ENCODE measurements at places on chromosomes 5 and 9. TPM values are rescaled to one million over a fixed set of nuclear protein-coding genes. Genes with fewer than 3 reads are reported as not detected.
A peak's percentile ranks its signal among the peaks of the same experiment; 100 is the strongest.

The CAMK4 gene
- total RNA-seq: 167 TPM

DNA sequence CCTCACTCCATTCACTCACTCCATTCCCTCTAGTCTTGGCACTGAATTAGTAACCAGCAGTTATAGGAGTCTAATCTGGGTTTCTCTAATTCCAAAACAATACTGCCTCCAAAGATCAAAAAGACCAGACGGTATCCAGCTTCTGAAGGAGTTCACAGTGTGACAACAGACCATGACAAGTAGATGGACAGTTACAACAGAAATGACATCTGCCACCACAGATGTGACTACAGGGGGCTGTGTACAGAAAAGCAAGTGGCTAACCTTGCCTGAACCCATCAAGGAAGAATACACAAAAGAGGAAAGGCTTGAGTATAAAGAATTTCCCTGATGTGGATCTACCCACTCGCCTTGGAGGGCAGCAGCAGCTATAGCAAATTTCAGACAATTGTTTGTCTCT lies 112.4 kb downstream of the ACTL7B start:
- H3K36me3 ChIP-seq: no peaks in the 10 kb centered on the region
- H3K4me1 ChIP-seq: no peaks in the 10 kb centered on the region

- no peaks in the 10 kb centered on the region for H3K27me3 ChIP-seq
- H3K36me3 ChIP-seq: no peaks in the 10 kb centered on the region
- no peaks in the 10 kb centered on the region for H3K4me1 ChIP-seq
Observed at GRCh38 chr9:123816817-123817472, 113.0 kb downstream of the DENND1A start.

The NUDT2 gene
- total RNA-seq: 7.1 TPM

GRCh38 chr9:77455312-77455927 lies 192.7 kb downstream of the GNA14 start:
- no peak overlapping the region for H3K4me3 ChIP-seq
- no peak for DNase-seq
- H3K27me3 ChIP-seq: no peaks in the 10 kb centered on the region
- no peaks in the 10 kb centered on the region for H3K4me1 ChIP-seq
- no peak overlapping the region for H3K27ac ChIP-seq
- H3K36me3 ChIP-seq: no peaks in the 10 kb centered on the region

DNA sequence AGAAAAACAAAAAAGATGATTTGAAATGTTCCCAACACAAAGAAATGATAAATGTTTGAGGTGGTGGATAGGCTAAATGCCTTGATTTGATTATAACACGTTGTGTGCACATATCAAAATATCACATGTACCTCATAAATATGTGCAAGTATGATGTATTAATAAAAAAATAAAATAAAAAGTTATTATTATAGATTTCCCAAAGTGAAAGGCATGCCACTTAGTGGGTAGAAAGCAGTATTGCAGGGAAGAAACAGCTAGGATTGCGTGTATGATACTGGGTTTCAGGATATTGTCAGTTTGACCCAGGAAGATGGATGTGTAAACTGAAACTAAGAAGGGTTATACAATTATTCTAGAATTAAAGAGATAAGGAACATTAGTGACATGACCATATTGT lies 3.6 kb upstream of the TMEM38B start:
- H3K4me1 ChIP-seq: peaks cover 14% of the 10 kb centered on the region
- DNase-seq: no peak
- H3K27me3 ChIP-seq: peaks cover 15% of the 10 kb centered on the region
- no peaks in the 10 kb centered on the region for H3K36me3 ChIP-seq
- no peak overlapping the region for H3K27ac ChIP-seq
- no peak overlapping the region for H3K4me3 ChIP-seq

The TSSK1B gene
- total RNA-seq: not detected

The ARL15 gene
- total RNA-seq: 27.7 TPM

GRCh38 chr5:176415240-176415951 lies 943 bp downstream of the CLTB start:
- peaks cover 2% of the 10 kb centered on the region for H3K27me3 ChIP-seq
- peak overlapping the region; percentile 78 for H3K27ac ChIP-seq
- no peak for DNase-seq
- H3K36me3 ChIP-seq: no peaks in the 10 kb centered on the region
- peak overlapping the region; percentile 77 for H3K4me3 ChIP-seq
- H3K4me1 ChIP-seq: peaks cover 31% of the 10 kb centered on the region

The SCAI gene
- 11.3 TPM for total RNA-seq

- H3K27me3 ChIP-seq: no peaks in the 10 kb centered on the region
- H3K4me1 ChIP-seq: peaks cover 7% of the 10 kb centered on the region
- H3K27ac ChIP-seq: no peak overlapping the region
- no peaks in the 10 kb centered on the region for H3K36me3 ChIP-seq
- peak; percentile 11 for DNase-seq
Observed at GRCh38 chr9:126915281-126915816, 767 bp downstream of the RALGPS1 start.

DNA sequence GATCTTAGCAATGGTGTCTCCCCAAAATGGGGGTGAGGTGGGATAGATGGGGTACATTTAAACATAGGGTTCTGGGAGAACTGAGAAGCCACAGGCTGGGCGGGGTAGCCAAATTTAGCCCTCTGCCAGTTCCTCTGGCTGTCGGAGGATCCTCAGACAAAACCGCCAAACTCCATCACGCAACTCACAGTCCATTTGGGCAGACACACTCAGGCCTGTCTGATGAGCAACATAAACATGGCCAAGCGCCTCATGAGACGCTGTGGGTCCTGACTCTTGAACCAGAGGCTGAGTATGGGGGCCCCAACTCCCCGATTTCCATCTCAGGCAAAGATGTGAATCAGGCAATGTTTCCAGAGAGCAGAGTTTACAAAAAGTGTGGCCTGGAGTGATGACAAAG lies 162.3 kb downstream of the FGF18 start:
- H3K4me1 ChIP-seq: no peaks in the 10 kb centered on the region
- no peak overlapping the region for H3K4me3 ChIP-seq
- DNase-seq: no peak

- no peaks in the 10 kb centered on the region for H3K4me1 ChIP-seq
- DNase-seq: no peak
- no peak overlapping the region for H3K4me3 ChIP-seq
Observed at GRCh38 chr5:169705322-169705721, 68.2 kb downstream of the DOCK2 start.

The CBY3 gene
- total RNA-seq: not detected

DNA sequence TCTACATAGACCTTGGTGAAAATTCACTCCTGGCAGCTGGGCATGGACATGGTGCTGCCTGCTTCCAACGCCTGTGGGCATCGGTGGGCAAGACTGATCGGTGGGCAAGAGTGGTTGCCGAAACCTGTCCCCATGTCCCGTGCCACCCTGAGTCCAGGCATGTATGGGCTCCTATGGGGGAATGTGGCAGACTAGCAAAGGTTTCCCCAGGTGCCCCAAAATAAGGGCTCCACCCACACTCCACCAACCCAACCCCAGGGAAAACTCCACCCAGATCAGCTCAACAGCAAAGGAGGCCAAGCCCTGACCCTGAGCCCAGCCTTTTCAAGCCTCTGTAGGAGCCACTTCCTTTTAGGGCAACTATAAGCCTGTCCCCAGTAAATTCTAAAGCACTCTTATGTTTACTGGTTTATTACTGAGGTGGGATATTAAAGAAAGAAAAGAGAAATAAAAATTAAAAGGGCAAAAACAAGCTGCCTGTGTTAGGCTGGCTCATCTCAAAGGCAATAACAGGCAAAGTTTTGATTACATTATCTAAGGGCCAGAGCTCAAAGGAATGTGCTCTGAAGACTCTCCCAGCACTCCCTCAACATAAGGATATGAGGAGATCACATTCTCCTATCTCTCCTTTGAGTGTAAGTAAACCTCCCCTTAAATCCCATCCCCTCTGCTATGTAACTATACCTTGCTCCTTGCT lies 8.9 kb upstream of the SPATA31E1 start:
- H3K27me3 ChIP-seq: no peaks in the 10 kb centered on the region
- H3K4me3 ChIP-seq: no peak overlapping the region
- DNase-seq: no peak
- no peaks in the 10 kb centered on the region for H3K36me3 ChIP-seq
- H3K4me1 ChIP-seq: no peaks in the 10 kb centered on the region
- H3K27ac ChIP-seq: no peak overlapping the region

DNA sequence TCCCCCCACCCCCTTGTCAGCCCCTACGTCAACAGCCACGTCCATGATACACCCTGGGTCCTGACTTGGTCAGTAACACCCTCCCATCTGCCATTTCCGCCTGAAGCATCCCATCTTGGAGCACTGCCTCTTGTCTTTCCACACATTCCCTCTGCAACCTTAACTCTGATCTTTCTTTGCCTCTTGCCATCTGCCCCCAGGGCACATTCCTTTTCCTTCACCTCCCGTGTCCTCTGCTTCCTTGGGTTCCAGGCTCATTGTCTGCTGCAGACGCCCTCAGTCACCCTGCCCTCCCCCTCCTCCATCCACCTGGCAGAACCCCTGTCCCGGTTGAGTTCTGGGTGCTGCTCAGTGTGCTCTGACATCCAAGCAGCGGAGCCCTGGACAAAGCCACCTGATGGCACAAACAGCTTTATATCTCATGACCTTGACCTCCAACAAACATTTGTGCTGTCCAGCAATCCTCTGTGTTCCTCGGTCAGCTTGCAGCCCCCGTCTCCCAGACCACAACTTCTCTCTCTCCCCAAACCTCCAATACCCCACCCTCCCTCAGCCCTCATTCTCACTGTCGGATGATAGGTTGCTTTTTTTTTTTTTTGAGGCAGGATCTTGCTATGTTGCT lies 97.7 kb upstream of the IER5L start:
- peaks cover 10% of the 10 kb centered on the region for H3K4me1 ChIP-seq
- H3K27me3 ChIP-seq: no peaks in the 10 kb centered on the region
- no peaks in the 10 kb centered on the region for H3K36me3 ChIP-seq
- H3K4me3 ChIP-seq: no peak overlapping the region

- H3K4me1 ChIP-seq: no peaks in the 10 kb centered on the region
- H3K27me3 ChIP-seq: peaks cover 5% of the 10 kb centered on the region
- H3K36me3 ChIP-seq: no peaks in the 10 kb centered on the region
- no peak overlapping the region for H3K4me3 ChIP-seq
- no peak for DNase-seq
Observed at GRCh38 chr9:3846573-3846972, 320.8 kb upstream of the RFX3 start.

The RNF208 gene
- total RNA-seq: 1.2 TPM

- peak overlapping the region; percentile 55 for H3K4me3 ChIP-seq
- no peak for DNase-seq
- H3K27ac ChIP-seq: peak overlapping the region; percentile 52
- peaks cover 31% of the 10 kb centered on the region for H3K36me3 ChIP-seq
- peaks cover 31% of the 10 kb centered on the region for H3K4me1 ChIP-seq
Observed at GRCh38 chr9:137721479-137721878, 102.7 kb downstream of the EHMT1 start.

DNA sequence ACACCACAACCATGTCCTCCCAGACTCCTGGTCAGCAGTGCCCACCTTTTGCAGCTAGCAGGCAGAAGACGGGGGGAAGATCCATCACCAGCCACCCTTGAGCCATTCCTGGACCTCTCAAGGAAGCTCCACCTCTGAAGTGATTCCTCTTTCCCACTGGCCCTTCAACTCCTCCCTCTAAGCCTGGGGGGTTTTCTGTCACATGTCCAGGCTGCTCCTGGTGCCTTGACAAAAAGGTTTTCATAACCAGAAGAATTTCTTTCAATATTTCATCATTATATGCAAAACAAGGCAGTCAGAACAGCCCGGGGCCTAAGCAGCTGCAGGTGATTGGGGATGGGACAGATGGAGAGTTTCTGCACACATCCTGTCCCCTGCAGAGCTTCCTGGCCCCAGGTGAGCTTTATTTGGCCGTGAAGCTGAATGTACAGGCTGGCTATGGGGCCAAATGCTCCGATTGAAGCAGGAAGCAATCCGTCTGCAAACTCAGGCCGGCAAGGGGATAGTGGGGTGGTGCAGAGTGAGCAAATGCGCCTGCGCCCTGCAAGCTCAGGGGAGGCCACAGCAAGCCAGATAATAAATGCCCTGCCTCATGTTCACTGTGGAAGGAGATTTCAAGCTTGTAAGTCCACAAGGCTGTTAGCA lies 173.5 kb downstream of the C5orf15 start:
- no peaks in the 10 kb centered on the region for H3K36me3 ChIP-seq
- no peak overlapping the region for H3K27ac ChIP-seq
- H3K27me3 ChIP-seq: no peaks in the 10 kb centered on the region
- no peaks in the 10 kb centered on the region for H3K4me1 ChIP-seq
- H3K4me3 ChIP-seq: no peak overlapping the region
- no peak for DNase-seq

GRCh38 chr5:64947031-64947430 lies 178.3 kb downstream of the CWC27 start:
- H3K27me3 ChIP-seq: no peaks in the 10 kb centered on the region
- DNase-seq: no peak
- no peak overlapping the region for H3K4me3 ChIP-seq
- H3K4me1 ChIP-seq: no peaks in the 10 kb centered on the region

DNA sequence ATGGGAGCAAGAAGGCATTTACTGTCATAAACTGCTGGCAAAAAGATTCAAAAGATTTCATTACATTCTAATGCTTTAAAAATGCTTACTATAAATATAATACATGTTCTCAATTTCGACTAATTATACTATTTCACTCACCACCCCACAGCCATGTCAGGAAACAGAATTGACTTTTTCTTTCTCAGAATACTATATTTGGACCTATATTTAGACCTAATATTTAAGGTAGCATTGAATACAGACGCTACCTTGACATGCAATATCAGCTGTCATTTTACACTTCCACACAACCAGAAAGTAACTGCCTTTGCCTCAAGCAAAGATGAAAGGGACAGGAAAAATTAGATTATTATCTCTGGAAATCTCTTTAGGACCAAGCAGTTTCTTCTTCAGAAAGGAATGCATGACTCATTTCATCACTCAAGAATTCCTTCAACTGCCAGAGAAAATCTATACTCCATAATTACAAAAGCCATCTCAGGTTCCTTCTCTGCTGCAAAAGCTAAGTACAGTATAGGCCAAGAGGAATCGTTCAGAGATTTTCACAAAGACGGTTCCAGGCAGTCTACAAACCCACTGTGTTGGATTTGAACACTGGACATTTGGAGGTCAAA lies 11.8 kb upstream of the UBE2QL1 start:
- no peak overlapping the region for H3K4me3 ChIP-seq
- peaks cover 3% of the 10 kb centered on the region for H3K27me3 ChIP-seq
- no peak for DNase-seq

The SCGB3A2 gene
- total RNA-seq: not detected

The SH3TC2 gene
- total RNA-seq: 0.69 TPM

GRCh38 chr9:113966394-113966793 lies 90.3 kb downstream of the ZNF618 start:
- no peaks in the 10 kb centered on the region for H3K27me3 ChIP-seq
- no peak for DNase-seq
- H3K4me1 ChIP-seq: no peaks in the 10 kb centered on the region
- no peaks in the 10 kb centered on the region for H3K36me3 ChIP-seq
- H3K27ac ChIP-seq: no peak overlapping the region
